ENCODE measurements at places on chromosomes 1 and 21.
A peak's percentile ranks its signal among the peaks of the same experiment; 100 is the strongest.

- DNase-seq, result no peak
These were observed 191.7 kb upstream of the GORAB start for GRCh38 chr1:170340308-170340707.

- DNase-seq, result peak; percentile 70
These were observed 366.3 kb upstream of the ESRRG start for GRCh38 chr1:217089361-217090014.

DNA sequence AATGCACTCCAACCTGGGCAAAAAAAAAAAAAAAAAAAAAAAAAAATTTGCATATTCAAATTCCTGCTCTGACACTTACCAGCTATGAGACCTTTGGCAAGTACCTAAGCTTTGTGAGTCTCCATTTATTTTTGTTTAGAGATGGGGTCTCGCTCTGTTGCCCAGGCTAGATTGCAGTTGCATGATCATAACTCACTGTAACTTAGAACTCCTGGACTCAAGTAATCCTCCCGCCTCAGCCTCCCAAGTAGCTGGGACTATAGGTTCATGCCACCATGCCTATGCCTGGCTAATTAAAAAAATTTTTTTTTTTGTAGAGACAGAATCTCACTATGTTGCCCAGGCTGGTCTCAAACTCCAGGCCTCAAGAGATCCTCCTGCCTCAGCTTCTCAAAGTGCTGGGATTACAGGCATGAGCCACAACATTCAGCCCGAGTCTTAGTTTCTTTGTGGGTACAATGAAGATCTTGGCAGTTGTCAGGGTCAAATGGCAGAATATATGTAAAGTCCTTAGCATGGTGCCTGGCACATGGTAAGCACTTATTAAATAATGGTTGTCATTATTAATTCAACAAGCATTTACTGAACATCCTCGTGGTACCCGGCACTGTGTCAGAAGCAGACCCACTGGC lies 53.5 kb upstream of the TENT5B start:
- DNase-seq, result no peak

DNA sequence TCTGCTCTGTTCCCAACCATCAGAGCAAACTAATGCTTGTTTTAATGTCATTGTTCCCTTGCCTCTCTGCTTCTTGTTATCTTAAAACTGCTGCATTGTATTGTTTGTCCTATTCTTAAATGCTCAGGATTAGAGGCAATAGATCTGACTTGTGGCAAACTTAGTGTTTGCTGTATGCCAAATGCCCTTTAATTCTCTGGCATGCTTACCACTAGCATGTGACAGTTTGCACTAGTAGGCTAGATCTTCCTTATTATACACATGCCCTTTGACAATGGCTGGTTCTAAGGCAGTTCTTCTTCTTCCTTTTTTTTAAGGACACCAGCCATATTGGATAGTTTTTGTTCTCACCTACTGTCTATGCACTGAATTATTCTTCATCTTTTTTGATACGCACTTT lies 30.1 kb downstream of the PALMD start:
- DNase-seq, result no peak

GRCh38 chr1:65894738-65895605 lies 102.3 kb downstream of the PDE4B start:
- DNase-seq, result no peak

GRCh38 chr1:104765085-104765484 lies 1015.4 kb downstream of the AMY1C start:
- no peak for DNase-seq

- DNase-seq, result no peak
These were observed 66.7 kb upstream of the COX20 start for GRCh38 chr1:244768804-244769203.

- DNase-seq, result no peak
These were observed 142.2 kb downstream of the NFIA start for GRCh38 chr1:61224609-61225008.

- no peak for DNase-seq
These were observed 25.1 kb downstream of the ZNF124 start for GRCh38 chr1:247146671-247147070.

- DNase-seq, result no peak
These were observed 763.3 kb upstream of the BRINP3 start for GRCh38 chr1:191240925-191241324.

DNA sequence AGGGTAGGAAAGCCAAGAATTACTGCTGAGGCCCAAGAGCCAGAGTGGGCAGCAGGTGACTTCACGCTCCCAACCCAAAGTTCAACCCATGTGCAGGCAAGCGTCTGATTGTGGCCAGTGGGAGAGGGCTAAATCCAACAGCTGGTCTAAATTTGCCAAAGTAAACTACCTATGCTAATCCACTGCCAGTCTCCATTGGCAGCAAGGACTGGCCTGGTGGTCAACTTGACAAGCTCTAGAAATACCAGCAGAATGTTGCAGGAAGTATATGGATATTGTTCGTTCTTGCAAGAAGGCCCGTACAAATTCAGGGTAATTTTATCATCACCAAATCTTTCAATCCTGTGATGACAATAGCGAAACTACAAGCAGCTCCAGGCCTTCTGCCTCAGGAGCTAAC lies 1.5 kb downstream of the TMEM63A start:
- no peak for DNase-seq

DNA sequence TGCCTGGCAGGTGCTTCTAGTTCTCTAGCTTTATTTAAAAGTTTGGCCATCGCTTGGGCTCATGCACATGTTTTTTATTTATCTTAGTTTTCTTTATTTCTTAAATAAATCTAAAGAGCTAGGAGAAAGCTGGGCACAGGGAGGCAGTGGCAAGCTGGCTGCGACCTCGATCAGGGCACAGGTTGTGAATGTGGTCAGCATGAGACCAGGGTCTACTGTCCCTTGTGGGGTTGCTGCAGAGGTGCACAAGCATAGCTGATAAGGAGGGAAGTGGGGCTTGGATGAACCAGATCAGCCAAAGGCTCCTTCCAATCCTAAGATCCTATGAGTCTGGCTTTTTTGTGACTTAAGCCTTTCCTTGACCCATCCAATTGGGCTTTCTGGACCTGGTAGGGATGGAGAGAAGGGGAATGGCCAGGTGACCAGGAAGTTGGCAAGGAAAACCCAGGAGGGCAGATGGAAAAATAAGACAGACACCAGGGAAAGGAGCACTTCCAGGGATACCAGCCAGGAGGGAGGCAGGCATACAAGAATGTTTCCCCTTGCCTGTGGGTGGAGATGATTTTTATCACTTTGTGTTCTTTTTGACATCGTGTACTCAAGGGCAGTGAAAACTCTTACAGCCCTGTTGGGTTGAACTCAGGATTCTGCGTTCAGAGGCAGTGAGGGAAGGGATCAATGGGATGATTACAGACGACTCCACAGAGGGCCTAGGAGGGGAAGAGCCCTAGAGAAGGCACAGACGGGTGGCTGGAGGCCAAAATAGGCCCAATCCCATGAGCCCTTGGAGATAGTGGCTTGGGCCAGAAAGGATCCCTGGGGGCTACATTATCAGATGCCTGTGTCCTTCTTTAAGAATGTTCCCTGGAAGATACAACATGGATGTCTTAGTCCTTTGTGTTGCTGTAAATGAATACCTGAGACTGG lies 8.5 kb downstream of the CYP4B1 start:
- DNase-seq, result no peak

- DNase-seq, result no peak
These were observed 3.6 kb downstream of the ADPRS start for GRCh38 chr1:36092166-36092797.

DNA sequence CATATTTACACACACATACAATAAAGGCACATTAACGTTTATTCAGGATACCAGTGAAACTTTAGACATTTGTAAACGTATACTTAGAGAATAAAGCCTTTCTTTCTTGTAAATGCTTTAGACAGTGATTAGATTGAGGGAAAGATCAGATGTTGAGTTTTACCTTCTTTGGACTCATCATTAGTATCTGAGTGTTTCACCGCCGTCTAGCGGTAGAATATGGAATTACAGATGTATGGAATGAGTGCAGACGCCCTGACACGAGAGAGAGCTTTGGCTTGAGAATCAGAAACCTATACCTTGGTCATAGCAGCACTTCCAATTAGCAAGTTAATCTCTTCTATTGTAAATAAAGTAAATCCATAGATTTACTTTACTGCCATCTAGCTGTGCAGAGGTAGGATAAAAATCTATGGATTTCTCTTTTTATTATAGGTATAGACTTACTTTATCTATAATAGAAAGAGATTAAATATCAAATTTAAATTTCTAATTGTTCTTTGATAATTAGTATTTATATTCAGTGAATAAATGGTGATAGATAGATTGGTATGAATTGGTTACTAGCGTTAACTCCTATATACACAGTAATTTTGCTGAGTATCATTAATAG lies 12.6 kb downstream of the FLG2 start:
- DNase-seq, result peak; percentile 44

GRCh38 chr1:4369335-4369734 lies 285.1 kb upstream of the AJAP1 start:
- DNase-seq, result no peak

- DNase-seq, result peak; percentile 70
These were observed 64.8 kb downstream of the DNTTIP2 start for GRCh38 chr1:93814059-93814794.

GRCh38 chr21:31720330-31720729 lies 11.6 kb downstream of the SCAF4 start:
- no peak for DNase-seq

DNA sequence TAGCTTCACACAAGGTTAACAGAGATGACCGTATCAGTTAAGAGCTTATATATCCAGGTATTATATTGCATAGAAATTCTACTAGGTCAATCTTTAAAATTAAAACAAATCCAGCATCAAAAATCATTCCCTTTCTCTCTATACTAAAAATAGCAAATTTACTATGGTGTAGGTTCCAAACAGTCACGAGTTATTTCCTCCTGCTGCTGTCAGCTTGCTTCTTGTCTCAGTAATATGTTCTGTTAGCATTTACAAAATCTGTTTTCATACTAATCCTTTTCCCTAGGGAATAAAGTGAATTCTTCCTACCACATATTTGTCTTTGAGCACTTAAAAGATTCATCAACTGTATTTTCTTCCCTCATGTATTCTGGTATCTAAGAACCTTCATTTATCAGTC lies 2.5 kb downstream of the WDR26 start:
- DNase-seq, result no peak

GRCh38 chr1:46646331-46646730 lies 21.8 kb downstream of the ATPAF1 start:
- no peak for DNase-seq

GRCh38 chr1:19325958-19326747 lies 14.0 kb downstream of the SLC66A1 start:
- DNase-seq, result no peak

DNA sequence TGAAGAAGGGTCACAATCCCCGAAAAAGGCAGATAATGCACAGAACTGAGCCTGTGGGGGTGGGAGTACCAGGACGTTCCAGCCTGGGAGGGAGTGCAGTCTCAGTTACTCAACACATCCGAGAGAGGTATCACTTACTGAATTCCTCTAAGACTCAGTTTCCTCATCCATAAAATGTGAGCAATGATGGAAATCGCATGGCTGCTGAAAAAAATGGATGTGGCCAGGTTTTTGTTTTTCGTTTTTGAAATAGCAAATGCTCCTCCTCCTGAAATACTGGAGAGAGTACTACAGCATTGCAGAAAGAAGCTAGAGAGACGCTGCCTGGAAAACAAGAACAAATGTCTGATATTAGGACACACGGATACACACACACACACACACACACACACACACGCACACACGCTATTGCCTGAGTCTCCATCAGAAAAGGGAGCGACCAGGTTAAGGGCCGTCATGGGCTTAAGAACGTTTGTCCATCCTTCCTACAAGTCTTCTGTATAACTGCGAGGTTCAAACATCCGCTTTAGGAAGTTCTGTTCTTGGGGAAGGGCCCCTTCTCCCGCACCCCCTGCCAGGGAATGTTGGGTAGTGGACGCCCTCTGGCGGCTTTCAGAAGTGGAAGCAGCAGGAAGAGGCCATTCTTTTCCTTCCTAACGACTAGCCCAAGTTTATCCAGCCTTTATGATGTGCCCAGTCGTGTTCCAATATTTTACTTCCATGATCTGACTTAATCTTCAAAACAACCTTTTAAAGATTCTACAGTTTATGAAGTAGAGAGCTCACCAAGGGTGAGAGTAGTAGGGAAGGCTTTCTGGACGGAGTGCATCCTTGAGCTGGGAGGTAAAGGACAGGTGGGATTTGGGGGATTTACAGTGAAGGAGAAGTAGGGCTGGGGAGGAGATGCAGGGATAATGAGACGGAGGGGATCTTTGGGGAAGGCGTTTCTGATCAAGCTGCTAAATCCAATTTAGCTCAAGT lies 699 bp upstream of the NES start:
- peak; percentile 71 for DNase-seq

GRCh38 chr21:27201197-27201596 lies 234.3 kb upstream of the ADAMTS5 start:
- DNase-seq, result no peak

- no peak for DNase-seq
These were observed 87.0 kb downstream of the SIPA1L2 start for GRCh38 chr1:232542633-232543593.

DNA sequence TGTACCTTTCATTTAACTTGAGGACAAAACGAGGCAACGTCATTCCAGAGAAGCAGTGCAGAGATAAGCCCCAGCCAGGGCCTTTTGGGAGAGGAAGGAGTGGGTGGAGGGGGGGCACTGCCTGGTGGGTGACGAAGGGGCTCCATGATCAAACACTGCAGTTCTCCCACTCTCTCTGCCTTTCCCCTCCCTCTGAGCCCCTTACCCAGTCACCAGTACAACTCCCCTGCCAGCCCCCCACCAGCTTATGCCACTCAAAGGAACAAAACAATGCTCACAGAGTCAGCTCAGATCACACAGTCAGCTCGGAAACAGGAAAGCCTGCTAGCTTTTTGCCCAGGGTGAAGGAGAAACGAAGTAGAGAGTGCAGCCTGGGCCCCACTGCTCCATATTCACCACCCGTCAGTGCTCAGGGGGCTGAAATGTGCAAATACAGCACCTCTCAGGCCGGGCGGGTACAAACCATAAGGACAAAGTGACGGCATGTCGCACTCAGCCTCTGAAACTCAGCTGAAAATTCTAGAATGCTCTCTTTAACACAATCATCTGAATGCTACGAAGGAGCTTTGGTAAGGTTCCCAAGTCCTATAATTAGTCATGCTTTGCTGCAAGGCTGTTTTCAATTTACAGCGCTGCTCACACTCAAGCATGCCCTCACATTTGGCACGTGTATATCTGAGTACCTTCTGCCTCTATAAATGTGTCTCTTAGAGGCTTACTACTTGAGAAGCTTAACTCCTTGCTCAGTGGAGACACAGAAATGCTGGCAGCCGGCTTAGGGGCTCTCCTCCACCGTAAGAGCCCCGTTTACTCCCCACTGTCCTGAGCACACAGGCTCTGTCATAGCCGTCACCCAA lies 65.8 kb upstream of the RAB4A start:
- DNase-seq, result no peak

GRCh38 chr1:149937759-149938158 lies 1.1 kb upstream of the MTMR11 start:
- DNase-seq, result no peak

GRCh38 chr1:47431534-47431933 lies 6.3 kb upstream of the FOXD2 start:
- peak; percentile 37 for DNase-seq

GRCh38 chr1:22246755-22247480 lies 104.0 kb upstream of the WNT4 start:
- DNase-seq, result no peak

DNA sequence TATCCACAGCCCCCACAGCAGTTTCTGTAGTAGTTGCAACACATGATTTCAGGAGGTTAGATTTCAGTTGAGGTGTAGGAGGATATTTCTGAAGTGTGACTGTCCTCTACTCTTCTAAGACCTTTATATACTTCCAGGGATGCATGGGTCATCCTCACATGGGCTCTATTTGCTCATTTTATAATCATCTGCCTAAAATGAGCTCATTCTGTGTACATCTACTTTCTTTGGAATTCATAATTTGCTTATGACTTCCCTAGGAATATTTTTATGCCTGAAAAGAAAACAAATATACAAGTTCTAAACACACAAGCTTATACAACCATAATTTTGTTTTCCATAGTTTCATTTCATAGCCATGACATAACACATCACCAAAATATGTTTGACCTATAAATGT lies at the start of gene KRTAP21-2:
Gene KRTAP21-2, minus strand, starts transcription at position 101 of the 400 bp plus-strand sequence. Its CDS starts 57 bp downstream, at position 44.
- no peak for DNase-seq

All from urothelium cell line (cell line).